ENCODE measurements at places on chromosomes 1 and 21.

GRCh38 chr1:240876071-240876470 is 264.1 kb upstream of the GREM2 start:
- DNase-seq: no peak

- DNase-seq: no peak
These were observed 6.2 kb downstream of the KCNA3 start for GRCh38 chr1:110668549-110668948.

DNA sequence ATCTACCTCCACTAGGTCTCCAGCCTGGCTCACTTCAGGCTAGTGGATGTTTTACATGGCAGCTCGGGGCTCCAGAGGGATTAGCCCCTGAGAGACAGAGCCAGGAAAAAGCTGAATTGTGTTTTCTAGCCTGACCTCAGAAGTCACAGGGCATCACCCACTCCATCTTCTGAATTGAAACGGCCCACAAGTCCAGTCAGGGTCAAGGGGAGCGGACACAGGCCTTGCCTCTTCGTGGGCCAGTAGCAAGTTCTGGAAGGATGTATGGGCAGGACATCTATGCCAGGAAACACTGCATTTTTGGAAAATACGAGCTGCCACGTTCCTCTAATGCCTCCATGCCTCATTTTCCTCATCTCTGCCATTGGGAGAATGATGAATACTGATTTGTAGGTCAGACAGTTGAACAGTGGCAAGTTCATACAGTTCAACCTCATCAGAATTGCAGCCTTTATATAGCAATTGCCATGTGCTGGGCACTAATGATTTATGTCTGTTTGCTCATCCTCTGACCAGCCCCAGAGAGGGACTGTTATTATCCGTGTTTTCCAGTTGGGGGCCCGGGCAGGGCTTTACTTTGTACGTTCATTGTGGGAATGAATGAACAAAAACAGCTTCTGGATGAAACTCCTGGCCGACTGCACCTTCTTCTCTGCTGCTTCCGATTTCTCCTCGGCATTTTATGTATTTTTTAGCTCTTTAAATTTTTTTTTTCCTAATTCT is 23.2 kb upstream of the PCBP3 start:
- DNase-seq: no peak

- no peak for DNase-seq
These were observed 7.5 kb upstream of the PUM1 start for GRCh38 chr1:31073044-31073443.

DNA sequence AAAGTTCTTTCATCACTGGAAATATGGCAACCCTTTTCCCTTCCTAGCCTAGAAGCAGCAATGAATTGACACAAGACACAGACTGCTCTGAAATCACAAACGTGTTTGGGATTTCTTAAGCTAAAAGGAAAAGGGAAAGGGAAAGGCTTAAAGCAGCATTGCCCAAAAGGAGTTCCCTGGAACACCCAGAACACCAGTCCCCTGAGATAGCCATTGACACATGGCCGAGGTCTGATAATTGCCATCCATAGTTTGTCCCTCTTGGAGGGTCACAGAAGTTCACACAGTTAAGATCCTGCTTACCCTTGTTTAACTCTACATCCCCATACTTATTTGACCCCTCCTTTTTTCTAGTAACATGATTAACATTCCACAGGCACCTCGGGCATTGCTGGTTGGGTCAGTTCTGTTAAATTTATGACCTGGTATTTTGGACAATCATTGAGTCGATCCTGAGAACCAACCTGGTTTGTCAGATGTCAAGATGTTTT is 72.9 kb downstream of the ZNF281 start:
- DNase-seq: peak; percentile 31

- DNase-seq: no peak
These were observed 585.8 kb upstream of the ZRANB2 start for GRCh38 chr1:71666609-71667008.

GRCh38 chr1:44359234-44359935 is 4.3 kb upstream of the ERI3 start:
- peak; percentile 18 for DNase-seq

- peak; percentile 5 for DNase-seq
These were observed 401 bp downstream of the ITLN1 start for GRCh38 chr1:160884579-160884978.

DNA sequence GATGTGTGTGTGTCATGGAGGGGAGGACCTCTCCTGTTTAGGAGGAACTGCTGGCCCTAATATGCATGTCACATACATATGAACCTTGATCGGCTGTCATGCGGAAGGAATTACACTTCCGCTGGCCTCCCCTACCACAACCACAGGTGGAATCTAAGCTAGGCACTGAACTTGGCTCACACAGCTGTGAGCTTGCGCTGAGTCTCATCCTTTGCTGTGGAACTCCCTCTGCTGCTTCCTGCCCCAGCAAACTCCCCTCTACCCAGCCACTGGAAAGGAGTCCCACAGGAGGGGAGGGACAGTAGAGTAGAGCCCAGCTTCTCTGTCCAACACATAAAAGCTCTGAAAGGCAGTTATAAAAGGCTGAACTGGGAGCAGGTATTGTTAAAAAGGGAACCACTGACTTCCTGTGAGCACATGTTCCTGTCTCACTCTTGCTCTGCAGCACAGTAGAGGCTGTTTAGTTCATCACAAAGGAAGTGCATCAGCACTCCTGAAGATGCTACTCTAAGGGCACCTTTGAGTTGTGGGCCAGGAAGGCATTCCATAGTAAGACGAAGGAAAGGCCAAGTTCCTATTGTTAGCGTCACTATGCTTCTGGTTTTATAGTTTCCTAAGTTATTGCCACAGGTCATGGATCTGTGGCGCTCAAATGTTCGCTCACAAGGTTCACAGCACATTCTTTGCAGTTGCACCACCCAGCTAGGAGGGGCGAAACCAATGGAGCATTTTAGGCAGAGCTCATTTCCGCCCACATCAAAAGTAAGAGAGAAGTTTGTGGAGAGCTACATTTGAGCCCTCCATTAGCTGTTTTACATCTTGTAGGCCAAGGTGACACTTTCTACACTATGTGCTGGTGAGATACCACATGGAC is 17.7 kb upstream of the PTPRC start:
- no peak for DNase-seq

DNA sequence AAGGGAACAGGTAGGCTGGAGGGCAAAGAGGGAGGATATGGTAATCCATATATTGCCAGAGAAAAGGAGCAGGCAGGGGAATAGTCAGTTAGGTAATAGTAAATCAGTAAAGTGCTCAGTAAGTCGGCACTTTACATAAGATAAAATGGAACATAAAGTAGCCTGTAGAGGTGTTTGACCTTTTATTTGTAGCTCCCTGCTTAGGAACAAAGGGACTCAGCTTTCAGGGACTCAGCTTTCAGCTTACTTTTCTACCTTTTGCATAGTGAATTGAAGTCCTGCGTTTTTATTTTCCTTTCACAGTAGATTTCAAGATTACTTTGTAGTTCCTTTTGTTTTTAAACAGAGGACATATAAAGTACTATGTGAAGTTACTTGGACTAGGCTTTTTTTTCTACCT is 87.3 kb downstream of the ITSN1 start:
- DNase-seq: no peak

- peak; percentile 53 for DNase-seq
These were observed 860.4 kb downstream of the PLA2G4A start for GRCh38 chr1:187689129-187689528.

GRCh38 chr1:210726621-210727020 is 397.9 kb downstream of the HHAT start:
- DNase-seq: peak; percentile 33

- DNase-seq: no peak
These were observed 26.9 kb upstream of the DPT start for GRCh38 chr1:168755800-168756418.

DNA sequence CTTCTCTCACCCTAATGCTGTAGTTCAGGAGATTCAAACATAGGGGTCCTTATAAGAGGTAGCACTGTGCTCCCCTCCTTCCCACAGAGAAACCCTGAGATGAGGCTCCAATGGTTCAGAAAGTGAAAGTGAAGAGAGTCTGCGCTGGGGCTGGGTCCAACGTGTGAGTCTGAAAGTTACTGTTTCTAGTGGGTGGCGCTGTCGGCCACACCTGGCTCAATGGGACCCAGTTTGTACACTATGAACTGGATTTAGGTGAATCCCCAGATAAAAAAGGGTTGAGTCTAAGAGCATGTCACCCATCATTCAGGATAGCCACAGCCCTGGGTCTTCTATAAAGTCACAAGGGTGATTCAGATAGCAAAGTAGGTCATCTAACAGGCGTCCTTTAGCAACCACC is 2.8 kb downstream of the SMCP start:
- DNase-seq: no peak
